CD4-positive, alpha-beta T cell treated with Interleukin-15 for 1 hour (primary cell): ENCODE measurements at places on chromosomes 11 and 22.
A peak's percentile ranks its signal among the peaks of the same experiment; 100 is the strongest.

DNA sequence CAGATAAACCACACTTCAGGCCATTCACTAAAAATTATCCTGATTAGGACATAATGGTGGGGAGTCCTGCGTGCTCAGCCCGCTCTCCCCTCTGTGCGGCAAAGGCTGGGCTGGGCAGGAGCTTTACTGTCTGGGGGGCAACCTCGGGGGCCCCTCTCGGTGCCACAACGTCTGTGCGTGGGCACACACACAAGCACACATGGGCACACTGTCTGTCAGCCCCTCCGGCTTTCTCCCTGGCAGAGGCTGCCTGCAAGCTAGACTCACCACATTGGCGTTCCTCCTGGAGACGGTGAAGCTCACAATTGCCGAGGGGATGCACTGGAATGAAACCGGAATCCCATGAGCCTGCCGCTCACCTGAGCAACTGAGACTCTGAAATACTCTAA lies 5.2 kb downstream of the MLC1 start:
- DNase-seq: no peak

DNA sequence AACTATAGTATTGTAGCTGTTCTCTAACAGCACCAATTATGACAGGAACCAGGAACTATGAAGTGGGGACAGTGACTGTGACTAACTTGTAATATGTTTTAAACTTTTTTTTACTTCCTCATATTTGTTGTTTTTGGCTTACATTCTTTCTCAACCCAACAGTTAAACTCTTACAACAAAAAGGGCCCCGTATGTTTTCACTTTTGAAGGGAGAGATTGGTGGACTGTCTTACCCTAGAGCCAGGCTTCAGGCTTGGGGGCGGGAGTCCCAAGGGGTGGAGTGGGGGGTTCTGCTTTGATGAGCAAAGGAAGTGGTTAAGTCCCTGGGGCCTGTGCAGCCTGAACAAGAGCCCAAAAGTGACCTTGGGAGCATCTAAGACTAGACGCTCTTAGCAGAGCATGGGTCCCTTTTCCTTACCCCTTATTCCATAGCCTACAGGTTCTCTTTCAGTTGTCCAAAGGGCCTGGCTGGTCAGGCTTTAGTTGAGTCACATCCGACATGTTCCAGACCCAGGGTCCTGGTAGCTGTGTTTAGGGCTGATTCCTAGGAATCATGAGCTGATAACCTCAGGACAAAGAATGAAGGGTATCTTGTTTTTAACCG lies 38.8 kb downstream of the STIM1 start:
- peak; percentile 85 for DNase-seq

DNA sequence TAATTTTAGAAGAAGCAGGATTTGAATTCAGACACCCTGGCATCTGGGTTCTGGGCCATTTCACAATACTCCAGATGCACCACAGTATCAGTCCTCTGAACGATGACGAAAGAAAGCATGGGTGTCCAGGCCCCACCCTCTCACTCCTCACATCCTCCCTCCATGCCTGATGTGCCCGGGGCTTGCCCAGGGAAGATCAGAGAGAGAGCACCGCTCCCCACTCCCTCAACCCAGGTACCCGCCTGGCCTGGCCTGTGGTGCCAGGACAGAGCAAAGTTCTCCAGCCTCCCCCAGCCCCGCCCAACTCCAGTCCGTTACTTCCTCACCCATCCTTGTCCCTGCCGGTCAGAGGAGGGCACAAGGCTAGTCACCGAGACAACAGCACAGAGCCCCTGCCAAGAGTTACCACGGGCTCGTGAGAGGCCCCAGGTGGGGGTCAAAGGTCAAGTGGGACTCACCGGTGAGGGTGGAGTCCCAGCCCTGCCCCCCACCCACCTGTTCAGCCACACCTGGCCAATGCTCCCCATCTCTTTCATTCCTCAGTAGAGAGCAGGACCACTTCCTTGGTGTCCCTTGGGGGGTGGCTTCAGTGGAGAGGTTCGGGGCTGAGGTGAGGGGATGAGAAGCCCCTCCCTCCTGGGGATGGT lies 8.1 kb downstream of the BCL9L start:
- DNase-seq: peak; percentile 77

GRCh38 chr22:47130883-47131631 lies 368.6 kb downstream of the TBC1D22A start:
- DNase-seq: no peak

DNA sequence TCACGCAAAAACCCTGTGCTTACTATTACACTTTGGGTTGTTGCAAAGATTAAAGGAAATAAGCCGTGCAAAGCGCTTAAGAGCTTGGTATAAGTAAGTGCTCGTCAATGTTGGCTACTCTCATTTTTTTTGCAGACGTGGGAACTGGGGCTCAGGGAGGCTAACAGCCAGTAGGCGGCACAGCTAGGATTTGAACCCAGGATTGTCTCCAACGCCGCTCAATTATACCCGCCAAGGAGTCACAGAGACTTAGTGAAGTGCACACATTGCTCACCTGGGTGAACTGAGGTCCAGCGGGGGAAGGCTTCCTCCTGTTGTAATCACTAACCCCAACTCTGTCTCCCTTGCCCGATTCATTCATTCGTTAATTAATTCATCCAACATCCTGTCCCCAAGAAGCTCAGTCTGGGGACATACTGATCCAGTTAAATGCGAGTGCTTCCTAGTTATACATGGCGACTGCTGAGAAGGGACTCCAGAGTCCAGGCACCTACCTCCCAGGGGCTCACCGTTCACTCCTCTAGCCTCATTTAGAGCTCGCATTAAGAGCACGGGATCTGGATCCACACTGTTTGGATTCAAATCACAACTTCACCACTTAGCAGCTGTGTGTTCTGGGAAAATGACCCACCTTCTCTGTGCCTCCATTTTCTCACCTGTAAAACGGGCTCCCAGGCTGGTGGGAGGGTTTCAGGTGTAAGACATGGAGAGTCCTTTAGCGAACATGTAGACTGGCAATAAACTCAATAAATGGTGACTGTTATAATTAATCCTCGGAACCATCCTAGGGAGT lies 838 bp upstream of the MTFP1 start:
- no peak for DNase-seq

DNA sequence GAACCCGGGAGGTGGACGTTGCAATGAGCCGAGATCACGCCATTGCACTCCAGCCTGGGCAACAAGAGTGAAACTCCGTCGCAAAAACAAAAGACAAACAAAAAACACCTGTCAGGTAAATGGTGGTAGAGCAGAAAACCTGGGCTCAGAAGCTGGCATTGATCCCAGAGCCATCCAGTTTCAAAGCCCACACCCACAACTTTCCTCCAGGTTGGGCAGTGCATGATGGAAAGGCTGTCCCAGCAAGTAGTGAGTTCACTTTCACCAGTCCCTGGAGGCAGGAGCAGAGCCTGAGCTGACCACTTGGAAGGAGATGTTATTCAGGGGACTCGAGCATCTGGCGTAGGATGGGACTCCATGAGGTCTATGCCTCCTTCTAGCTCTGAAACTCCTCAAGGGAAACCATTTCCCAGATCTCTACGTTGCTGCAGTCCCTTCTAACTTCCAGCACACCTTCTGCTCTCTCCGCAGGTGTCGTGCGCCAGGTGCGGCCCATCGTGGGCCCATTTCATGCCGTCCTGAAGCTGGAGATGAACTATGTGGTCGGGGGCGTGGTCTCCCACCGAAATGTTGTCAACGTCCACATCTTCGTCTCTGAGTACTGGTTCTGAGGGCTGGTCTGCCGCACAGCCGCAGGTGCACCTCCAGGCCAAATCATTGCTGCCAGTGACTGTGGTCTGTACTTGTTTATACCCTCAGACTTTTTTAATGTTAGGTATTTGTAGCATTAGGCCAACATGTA lies 71.6 kb upstream of the ATXN10 start:
- no peak for DNase-seq

DNA sequence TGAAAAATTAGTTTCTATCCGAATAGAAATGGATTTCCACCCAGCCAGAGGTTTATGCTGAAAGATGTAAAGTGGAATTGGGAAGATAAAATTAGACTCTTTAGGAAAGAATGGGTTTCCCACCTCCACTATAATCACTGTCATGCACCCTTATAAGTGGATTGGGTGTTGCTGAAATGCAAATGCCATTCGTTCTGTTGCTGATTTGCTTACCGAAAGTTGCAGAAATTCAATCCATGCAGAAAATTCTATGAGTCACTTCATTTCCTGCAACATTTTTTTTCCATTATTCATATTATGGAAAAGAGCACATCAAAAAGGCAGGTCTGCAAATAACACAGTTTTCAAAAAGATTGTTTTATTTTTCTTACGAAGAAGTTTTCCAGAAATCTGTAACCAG lies 65.6 kb downstream of the LDLRAD3 start:
- no peak for DNase-seq

GRCh38 chr11:44399968-44400367 lies 90.0 kb upstream of the ALX4 start:
- DNase-seq: no peak

DNA sequence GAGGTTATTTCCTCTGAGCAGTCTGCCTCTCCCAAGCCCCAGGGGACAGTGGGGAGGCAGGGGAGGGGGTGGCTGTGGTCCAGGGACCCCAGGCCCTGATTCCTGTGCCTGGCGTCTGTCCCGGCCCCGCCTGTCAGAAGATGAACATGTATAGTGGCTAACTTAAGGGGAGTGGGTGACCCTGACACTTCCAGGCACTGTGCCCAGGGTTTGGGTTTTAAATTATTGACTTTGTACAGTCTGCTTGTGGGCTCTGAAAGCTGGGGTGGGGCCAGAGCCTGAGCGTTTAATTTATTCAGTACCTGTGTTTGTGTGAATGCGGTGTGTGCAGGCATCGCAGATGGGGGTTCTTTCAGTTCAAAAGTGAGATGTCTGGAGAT lies 3.1 kb downstream of the PIM3 start:
- peak; percentile 16 for DNase-seq

DNA sequence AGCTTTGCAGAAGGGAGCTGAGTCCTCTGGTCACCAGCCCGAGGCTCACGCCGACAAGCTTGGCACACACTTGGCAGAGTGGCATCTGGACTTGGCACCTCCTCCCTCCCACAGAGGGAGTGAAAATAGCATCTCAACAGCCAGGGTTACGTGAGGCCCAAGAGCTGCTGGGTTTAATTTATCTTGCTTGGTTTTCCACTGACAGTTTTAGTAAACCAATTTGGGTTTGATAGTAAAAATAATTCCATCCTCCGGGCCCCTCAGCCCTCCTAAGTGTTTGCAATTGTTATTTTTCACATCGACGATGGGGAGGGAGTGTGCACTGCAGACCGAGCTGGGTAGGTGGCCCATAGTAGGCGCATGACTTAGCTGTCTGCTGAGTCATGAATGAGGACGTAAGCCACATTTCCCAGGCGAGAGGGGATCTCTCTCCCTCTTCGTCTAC lies 107.6 kb upstream of the ASPHD2 start:
- no peak for DNase-seq

GRCh38 chr22:44347549-44347948 lies 34.8 kb upstream of the SHISAL1 start:
- no peak for DNase-seq

- DNase-seq: no peak
These were observed 1397.3 kb upstream of the TENM4 start for GRCh38 chr11:80838153-80838552.

DNA sequence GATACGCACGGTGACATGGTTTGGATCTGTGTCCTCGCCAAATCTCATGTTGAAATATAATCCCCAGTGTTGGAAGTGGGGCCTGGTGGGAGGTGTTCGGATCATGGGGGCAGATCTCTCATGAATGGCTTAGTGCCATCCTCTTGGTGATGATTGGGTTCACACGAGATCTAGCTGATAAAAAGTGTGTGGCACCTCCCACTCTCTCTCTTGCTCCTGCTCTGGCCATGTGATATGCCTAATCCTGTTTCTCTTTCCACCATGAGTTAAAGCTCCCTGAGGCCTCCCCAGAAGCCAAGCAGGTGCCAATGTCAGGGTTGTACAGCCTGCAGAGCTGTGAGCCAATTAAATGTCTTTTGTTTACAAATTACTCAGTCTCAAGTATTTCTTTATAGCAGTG lies 303.1 kb upstream of the PLET1 start:
- DNase-seq: no peak

- DNase-seq: peak; percentile 19
These were observed 767 bp downstream of the SLC43A1 start for GRCh38 chr11:57514538-57515331.

DNA sequence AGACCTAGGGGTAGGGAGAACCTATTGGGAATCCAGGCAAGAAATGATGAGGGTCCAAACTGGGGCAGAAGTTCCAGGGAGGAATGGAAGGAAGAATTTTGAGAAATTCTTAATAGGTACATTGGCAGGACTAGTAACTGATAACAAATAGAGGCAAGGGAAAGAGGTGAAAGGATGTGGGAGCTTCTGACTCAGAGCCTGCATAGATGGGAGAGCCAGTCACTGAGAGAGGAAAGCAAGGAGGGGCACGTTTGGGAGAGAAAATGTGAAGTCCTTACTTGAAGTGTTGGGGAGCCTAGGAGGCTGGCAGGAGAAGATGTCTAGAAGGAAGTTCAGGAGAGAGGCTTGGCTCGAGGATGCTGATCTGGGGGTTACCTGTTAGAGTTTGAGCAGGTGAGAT lies 104.6 kb upstream of the NCAM1 start:
- DNase-seq: no peak

DNA sequence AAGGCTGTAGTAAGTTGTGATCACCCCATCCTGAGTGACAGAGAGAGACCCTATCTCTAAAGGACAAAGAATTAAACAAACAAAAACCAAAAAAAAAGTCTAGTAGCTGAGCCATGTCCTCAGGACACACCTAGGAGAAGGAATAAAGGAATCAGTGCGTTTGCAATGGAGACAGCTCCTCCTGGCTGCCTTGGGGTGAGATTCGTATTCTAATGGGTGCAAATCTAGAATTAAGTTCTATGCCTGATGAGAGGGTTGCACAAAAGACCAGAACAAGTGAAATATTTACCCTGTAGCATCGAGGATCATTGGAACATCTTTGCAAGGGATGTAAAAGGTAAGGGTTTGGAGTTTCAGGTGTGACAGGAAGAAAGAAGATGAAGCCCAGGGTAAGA lies 70.3 kb upstream of the BMAL1 start:
- DNase-seq: no peak

DNA sequence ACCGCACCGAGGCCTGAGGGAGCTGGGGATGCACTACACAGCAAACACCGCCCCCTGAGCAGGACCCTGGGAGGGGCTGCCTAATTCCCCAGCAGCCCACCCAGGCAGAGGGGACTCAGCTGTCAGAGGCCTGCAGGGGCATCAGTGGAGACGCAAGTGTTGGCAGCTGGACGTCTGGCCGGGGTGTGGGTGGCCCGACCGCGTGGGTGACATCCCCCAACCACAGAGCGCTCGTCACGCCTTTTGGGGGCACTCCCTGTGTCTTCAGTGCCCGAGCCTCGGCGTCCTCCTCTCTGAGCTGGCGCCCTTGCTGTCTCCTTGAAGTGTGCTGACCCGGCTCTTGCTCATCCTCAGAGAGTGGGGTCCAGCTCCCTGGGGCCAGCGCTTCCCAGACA lies 150.2 kb downstream of the BRD1 start:
- DNase-seq: no peak
